NAMALWA (cell line): ENCODE measurements at places on chromosomes 4 and X.

DNA sequence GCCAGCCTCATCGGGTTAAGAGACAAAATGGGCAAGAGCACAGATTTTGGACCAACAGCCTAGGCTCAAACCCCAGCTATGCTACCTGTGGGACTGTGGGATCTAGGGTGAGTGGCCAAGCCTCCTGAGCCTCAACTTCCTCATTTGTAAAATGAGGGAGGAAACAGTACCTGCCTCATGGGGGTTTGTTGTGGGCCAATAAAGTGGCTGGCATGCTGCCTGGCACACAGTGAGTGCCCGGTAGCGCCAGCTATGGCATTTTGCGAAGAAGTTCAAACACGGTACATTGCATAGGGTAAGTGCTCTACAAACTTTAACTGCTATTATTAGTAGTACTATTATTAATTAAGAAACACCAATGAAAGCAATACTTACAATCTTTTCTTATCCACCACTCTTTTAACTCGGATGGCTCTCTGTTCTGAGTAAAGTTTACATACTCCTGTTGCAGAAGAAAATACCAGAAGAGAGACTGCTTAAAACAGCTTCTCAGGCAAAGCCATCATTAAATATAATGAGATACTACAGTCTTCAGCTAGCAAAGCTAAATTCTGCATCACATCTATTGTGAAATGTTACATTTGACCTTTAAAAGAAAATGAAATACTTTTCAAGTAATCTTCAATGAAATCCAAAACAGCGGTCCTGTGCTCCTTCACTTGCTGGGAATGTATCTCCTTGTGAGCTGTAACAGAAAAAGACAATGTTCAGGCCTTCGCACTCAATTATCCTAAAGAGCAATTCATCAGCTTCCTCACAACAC, 70.1 kb downstream of the NSG1 start:
- no peak for DNase-seq

DNA sequence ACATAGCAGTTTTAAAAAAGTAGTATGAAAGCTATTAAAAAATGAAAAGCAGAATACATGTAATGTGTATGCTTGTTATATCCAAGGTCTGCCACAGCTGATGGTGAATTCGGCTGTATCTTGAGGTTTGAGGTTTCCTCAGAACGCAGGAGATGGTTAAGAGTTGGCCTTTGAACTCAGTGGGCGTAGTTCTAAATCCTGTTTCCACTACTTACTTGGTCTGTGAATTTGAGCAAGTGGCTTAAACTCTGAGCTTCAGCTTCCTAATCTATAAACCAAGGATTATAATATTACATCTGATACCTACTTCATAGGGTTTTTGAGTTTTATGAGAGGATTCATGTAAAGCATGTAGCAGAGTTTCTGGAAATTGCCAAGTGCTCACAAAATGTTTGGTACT, 125.2 kb downstream of the STIM2 start:
- DNase-seq, result peak; percentile 59

- no peak for DNase-seq
Observed at GRCh38 chr4:73952352-73952751, 29.5 kb downstream of the PF4 start.

DNA sequence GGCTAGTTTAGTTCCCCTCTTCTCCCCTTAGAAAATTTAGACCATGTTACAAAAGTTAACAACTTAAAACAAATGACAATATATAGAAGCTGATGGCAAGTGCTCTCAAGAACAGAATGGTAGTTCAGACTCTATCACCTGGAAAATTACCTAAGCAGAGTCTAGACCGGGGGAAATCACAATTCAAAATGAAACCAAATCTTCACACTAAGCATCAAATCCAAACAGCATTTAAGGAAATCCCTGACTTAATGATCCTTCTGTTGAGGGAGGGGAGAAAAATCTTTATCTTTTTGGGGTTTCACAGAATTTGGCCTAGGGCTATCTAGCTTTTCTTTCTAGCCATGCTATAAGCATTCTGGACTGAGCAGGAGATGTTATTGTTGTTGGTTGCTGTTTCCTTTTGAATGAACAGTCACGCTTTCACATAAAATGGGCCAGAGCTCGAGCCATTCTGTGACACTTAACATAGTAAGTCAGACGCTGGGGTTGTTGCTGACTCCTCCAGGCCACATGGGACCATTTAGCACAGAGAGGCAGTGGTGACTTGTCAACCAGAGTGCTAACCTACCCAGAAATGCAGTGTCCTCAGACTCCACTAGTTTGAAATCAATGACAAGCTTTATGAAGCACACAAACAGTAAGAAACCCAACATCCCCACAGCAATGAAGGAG, 16.0 kb upstream of the LSM6 start:
- DNase-seq, result peak; percentile 11

DNA sequence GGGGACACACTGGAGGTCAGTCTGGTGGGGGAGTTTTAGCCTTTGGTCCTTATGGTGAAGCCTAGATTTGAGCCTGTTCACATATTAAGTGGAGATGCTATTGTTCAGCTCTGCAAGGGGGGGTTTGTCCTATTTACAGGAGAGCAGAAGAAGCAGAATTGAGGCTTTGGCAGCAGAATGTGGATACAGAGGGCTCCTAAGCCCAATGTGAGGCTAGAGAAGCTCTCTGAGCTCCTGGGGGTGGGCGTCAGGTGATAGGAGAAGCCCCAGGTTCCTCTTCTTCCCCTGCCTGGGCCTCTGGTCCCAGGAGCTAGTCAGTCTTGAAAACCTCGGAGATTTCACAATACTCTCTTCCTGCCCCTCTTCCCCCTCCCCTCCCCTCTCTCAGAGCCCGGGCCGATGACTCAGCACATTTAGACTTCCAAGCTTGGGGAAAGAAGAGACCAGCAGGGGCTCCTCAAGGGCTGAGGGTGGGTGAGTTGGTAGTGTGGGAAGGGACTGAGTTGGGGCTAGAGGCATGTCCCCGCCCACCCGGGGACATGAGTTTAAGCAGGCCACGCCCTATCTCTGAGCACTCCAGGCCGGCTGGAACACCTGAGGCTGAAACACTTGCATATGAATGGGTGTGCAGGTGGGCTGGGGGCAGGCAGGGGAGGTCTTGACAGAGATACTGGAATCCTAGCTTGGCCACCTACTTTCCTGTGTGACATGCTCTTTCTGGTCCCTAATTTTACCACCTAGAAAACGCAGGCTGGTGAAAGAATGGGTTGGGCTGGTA, 3.4 kb downstream of the TFE3 start:
- DNase-seq, result peak; percentile 40

- DNase-seq, result no peak
Observed at GRCh38 chr4:151786158-151786495, 25.3 kb upstream of the GATB start.

DNA sequence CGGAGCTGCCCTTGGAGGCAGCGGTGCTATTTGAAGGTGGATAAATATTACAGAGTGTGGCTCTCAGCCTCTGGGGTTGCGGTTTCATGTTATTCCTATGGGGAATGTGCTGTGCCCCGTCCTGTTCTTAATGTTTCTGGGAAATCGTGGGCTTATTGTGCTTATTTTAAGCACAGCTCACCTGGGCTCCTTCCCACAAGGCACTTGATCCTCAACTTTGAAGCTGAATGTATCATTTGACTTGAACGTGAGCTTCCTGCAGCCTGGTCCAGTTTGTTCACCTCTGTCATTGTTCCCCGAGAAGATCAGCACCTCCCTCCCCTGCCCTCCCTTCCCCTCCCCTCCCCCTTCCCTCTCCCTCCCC, 3.9 kb downstream of the SORCS2 start:
- DNase-seq, result no peak

- no peak for DNase-seq
Observed at GRCh38 chr4:138301536-138301935, 59.4 kb upstream of the SLC7A11 start.

DNA sequence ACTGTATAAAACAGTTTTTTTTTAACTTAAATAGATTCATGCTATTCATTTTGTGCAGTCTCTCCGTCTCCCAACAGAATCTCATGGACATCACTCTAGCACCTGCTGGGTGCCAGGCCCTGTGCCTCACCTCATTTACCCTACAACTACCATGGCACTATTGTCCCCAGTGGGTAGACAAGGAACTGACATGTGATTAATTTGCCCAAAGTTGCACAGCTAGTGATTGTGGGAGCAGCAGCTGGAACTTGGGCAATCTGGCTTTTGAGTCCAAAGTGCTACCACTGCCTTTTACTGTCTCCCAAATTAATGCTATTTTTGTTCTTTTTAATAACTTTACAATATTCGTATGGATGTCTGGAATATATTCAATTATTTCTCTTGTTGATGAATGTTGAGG, 11.2 kb upstream of the PGRMC2 start:
- peak; percentile 31 for DNase-seq

GRCh38 chr4:183945741-183946140, 40.6 kb downstream of the STOX2 start:
- DNase-seq, result no peak

- peak; percentile 93 for DNase-seq
Observed at GRCh38 chr4:13611283-13611842, 16.2 kb downstream of the BOD1L1 start.

- no peak for DNase-seq
Observed at GRCh38 chr4:101953949-101954348, 163.4 kb downstream of the BANK1 start.

GRCh38 chrX:37786624-37787422, 7.0 kb downstream of the CYBB start:
- DNase-seq, result peak; percentile 71

- DNase-seq, result no peak
Observed at GRCh38 chr4:1898681-1899080, 27.5 kb downstream of the NSD2 start.

DNA sequence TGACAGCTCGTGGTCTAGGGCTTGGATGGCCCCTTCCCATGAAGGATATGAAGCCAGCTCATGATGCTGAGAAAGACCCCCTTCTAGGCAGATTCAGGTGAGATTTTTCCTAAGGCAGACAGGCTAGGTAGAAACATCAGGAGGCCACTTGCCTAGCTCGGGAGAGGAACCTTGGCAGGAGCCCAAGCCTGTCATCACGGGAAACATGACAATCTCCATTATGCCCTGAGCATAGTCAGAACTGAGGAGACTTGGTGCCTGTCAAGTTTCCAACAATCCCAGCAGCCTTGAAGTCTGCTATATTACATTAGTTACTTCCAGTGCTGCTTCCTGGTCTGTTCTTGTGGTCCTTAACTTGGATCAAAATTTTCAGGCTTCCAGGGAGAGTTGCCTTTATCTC, 18.7 kb upstream of the WDR1 start:
- DNase-seq, result no peak

GRCh38 chr4:89222170-89222569, 85.4 kb downstream of the GPRIN3 start:
- DNase-seq, result no peak

- DNase-seq, result no peak
Observed at GRCh38 chrX:1134156-1134555, 78.3 kb downstream of the CRLF2 start.

GRCh38 chr4:95560774-95561173, 12.0 kb upstream of the UNC5C start:
- no peak for DNase-seq

DNA sequence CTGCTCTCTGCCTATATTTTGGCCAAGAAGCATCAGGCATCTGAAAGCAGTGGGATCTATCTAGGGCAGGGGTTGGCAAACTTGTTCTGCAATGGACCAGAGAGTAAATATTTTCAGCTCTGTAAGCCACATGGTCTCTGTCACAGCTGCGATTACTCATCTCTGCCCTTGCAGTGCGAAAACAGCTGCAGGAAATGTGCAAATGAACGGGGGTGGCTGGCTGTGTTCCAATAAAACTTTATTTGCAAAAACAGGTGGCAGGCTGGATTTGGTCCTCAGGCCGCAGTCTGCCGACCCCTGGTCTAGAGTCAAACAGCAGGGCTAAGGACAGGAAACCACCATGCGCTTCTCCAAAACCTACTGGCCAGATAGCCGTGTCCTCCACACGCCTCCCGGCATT, 48.6 kb downstream of the ACOX3 start:
- DNase-seq, result peak; percentile 96

- no peak for DNase-seq
Observed at GRCh38 chrX:74535408-74536151, 78.8 kb downstream of the RLIM start.

DNA sequence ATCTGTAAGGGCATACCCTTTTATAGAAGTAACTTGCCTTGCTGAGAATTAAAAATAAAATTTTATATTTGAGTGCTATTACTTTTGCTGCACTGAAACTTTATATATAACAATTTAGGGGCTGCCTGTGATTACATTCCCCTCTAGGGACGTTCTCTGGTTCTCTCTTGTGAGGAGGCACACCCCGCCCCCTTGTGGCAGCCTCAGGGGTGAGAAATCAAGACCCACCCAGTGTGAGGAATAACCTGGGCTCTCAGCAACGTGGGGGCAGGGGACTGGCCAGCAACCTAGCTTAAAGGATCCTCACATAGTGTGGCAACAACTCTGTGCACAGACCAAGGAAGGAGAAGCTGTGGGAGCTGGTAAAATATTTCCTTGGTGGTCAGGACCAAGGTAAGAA, 43.7 kb downstream of the MAGEA9 start:
- peak; percentile 53 for DNase-seq

GRCh38 chr4:53602390-53602789, 11.1 kb upstream of the LNX1 start:
- no peak for DNase-seq

- no peak for DNase-seq
Observed at GRCh38 chr4:52546449-52546848, 112.7 kb downstream of the USP46 start.

DNA sequence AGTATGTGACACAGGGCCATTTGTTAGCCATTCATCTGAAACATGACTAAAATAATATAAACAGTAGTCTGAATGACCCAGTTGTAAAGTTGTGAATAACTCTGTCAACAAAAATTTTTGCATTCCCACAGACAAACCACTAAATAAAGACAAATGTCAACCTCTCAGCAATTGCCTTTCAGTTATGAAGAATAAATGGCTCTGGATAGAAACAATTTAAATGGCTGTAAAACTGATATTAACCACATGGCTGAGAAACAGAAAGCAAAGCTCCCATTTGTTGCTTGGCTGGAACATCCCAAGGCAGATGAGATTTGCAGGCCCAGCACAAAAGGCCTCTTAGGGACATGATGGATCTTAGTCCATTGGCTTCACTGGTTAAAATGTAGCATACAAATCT, 296.3 kb downstream of the GALNTL6 start:
- no peak for DNase-seq

DNA sequence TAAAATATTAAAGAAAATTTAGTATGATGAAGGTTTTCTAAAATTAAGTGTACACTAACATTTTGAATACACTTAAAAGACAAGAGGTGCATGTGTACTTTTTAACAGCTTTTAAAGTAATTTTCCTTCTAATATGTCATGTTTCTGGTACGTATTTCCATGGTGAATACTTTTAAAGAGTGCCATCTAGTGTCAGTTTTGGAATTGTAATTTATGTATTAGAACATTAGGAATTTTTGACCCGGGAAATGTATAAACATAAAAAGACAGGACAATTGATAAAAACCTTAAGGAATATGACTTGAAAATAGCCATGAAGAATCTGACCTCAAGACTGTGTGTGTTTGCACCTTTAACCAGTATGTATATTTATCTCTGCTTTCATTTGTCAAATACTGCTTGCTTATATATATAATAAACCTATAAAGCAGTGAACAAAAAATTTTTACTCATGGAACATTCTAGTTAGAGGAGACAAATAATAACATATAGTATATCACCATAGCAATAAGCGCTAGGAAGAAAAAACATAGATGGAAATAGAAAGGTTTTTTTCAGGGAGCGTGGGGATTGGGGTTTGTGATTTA, 7.2 kb downstream of the GSTCD start:
- DNase-seq, result peak; percentile 60

GRCh38 chr4:5963611-5964010, 54.6 kb downstream of the C4orf50 start:
- DNase-seq, result no peak

GRCh38 chr4:145154573-145154972, 25.8 kb downstream of the OTUD4 start:
- DNase-seq, result peak; percentile 65
